ENCODE measurements at places on chromosomes 2 and 18.

DNA sequence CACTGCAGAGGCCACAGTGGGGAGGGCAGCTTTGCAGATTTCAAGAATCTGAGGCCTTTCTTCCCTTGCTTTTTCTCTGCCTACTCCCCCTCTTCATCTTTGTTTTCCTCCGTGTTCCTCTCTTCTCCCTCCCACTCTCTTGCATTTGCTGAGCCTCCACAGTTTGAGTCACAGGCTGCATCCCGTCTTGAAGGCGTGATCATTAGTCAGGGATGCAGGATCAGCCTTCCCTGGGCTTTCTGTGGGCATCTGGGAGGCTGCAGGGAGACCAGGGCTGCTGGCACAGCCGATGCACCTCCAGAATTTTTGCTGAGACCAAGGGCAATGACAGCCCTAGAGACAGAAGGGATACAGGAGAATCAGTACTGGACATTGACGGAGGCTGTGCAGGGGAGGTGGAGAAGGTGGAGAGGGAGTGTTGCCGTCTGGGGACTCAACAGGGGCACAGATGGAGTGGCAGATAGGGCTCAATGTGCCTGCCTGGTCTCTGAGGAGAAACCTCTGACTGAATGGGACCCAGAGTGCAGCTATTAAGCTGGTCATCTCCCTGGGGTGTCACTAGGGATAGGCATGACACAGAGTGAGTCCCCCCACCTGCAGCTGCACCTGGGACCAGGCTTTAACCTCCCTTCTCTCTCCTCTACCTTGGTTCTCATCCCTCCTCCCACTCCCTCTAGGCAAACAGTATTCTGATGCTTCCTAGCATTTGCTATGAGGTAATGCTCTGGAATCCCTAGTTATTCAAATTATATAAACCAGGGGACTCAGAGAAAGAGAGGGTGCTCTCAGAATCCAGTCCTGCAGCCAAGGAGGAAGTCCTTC lies 29.0 kb upstream of the DNAJC27 start:
- DNase-seq = no peak

GRCh38 chr2:127820080-127820668 lies 9.2 kb upstream of the WDR33 start:
- no peak for DNase-seq

DNA sequence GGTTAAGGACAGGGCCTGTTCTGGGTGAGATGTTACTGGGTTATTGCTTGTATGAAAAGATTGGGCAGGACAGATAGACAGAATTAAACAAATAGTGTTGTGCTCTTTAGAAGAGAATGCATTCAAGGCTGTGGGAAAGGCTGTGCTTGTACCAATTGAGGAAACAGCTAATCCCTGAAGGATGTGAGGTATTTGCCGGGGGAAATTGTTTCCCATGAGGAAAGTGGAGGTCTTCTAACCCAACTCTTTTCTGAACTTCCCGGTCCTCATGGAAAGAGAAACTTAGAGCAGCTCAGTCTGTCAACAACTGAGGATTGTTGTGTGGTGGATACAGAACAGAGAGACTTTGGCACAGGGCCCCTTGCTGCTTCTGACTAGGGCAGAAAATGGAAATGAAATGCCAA lies 9.5 kb downstream of the SLC1A4 start:
- DNase-seq = no peak

DNA sequence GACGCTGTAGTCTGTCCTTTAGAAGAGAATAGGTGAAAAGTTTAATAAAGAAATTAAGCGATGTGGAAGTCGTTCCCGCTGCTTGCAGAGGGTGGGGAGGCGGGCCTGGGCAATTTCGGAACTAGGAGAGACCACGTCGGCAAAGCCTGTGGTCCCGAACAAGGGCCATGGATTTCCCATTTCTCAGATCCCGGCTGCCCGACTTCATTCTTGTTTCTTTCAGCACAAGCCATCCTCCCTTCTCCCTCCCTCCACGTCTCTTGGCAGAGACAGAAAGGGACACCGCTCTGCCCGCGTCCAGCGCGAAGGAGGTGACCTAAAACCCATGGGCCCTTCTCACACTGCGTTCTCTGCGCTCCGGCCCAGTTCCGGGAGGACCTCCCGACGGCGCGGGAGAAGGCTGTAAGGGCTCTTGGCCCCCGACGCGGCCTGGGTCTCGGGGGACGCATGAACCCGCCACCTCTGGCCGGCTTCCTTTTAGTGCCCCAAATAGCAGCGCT lies 2.2 kb upstream of the BCL2L11 start:
- no peak for DNase-seq

DNA sequence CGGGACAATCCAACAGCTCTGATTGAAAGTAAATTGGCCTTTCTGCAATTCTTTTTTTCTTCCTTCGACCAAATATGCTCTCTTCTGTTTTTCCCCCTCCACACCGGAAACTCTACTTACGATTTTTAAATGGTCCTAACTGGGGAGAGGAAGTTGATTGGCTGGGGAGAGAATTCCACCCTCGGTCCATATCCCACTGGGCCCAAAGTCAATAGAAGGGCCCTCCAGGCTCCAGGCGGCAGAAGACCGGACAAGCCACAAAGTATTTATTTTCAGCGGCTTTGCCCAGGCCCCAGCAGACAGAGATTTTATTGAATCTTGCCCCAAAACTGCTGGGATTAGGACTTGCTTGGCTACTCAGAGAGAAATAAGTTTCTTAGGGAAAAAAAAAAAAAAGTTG lies 37.1 kb upstream of the SMAD7 start:
- DNase-seq = no peak

DNA sequence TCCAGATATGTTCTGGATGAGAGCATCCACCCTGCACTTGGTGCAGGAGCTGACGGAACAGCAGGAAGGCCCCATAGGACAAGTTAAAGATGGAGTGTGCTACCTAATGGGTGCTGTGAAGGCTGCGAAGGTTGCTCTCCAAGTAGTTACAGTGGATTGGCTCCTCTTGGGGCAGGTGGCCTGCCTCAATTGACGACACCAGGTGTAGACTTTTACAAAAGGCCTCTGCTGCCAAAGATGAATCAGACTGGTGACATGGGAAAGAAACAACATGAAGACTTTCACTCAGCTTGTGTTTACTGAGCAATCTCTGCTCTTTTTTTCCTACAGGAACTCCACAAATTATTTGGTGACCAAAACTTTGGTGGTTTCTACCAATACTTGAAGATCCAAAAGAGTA lies 437.7 kb downstream of the PLCL1 start:
- no peak for DNase-seq

GRCh38 chr2:10078704-10079265 lies 1.4 kb downstream of the CYS1 start:
- no peak for DNase-seq

- no peak for DNase-seq
These were observed 12.1 kb upstream of the TRAF3IP1 start for GRCh38 chr2:238308177-238308576.

DNA sequence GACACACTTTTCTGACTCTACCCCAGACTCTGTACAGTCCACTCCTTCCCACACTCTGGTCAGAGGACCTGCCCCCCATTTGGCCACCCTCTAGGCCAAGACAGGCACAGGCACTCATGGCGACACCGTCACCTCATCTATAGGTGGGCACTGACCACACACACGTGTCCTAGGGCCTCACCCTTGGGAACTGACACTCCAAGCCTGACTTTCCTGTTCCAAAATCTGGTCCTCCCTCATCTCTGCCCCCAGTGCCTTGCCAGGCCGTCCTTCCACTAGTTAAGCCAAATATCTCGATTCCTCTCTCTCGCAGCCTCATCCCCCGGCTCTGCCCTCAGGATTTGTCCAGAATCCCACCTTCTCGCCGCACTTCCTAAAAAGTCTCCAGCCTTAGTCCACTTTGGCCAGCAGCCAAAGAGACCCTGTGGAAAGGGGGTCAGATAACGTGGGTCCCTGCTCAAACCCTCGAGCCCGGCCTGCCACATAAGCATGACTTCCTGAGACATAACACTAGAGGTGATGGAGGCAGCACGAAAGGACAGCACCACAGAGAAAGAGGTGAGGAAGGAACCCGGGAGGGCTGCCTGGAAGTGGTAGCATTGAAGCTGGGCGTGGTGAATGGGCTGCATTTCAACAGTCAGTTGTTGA lies 105.8 kb upstream of the OTOS start:
- DNase-seq = no peak

DNA sequence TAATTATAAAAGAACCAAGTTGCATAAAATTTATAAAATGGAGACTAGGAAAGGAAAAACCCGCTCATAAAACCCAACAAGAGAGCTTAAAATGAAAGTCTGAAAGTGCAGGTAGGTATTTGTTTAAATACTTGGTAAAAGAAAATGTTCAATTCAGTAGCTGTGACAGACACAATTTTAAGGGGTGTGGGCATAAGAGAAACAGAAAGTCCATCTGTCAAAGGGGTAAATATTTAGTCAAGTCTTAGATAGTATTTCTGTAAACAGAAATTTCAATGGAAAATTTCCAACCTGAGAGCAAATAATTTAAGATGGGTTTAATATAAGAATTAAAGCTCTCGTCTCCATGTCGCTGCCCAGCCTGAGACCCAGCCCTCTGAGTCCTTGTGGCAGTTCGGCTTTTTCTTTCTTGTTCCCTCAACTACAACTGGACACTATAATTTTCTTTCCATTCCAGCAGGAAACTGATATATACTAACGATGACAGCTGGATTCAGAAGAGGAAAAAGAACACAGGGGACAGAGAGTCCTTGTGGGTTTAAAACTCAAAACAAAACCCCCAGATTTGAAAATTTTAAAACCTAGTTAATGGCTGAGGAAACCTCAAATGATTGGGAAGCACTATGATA lies 88.0 kb upstream of the ZFP36L2 start:
- no peak for DNase-seq

DNA sequence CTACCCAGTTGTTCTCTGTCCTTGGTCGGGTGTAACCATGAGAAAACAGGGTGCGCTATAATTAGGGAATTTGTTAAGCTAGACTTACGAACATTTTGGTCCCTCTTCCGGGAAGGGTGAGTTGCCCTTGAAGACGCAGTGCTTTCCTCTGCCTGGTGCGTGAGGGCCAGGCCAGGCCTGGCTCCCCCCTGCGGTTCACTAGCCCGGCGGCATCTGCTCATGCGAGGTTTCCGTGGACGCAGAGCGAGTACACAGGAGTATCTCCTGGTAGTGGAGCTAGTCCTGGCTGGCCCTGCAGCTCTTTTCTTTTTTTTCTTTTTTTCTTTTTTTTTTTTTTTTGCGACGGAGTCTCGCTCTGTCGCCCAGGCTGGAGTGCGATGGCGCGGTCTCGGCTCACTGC lies 148.8 kb downstream of the PTGR3 start:
- DNase-seq = no peak

DNA sequence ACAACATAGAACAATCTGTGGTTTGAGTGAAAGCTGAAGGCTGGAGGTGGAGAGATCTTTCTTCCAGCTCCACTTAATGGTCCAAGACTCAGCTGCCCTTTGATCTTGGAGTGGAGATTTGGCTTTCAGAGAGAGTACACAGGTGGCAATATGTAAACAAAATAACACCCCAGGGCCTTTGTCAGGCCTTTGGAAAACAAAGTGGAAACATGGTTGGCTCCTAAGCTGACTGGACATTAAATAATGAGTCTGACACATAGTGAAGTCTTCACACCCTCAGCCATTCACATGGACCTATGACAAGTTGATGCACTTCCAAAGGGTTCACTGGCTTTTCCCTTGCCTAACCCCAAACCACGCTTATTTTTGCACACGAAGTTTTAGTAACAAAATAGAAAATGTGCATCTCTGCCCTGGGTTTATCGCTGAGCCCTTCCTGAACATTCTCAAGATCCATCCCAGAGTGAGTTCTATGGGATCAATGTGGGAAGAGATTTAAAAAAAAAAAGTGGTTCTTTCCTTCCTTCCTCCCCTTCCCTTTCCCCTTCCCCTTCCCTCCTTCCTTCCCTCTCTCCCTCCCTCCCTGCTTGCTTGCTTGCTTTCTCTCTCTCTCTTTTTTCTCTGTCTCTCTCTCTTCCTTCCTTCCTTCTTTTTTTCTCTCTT lies 201.3 kb upstream of the NT5C1B start:
- no peak for DNase-seq

- DNase-seq = no peak
These were observed 176.9 kb downstream of the UBE2E3 start for GRCh38 chr2:181157326-181157725.

Measured in Kasumi-1 (cell line).